Gastroesophageal sphincter (tissue), 4 donors: ENCODE measurements at places on chromosomes 12 and 14.

DNA sequence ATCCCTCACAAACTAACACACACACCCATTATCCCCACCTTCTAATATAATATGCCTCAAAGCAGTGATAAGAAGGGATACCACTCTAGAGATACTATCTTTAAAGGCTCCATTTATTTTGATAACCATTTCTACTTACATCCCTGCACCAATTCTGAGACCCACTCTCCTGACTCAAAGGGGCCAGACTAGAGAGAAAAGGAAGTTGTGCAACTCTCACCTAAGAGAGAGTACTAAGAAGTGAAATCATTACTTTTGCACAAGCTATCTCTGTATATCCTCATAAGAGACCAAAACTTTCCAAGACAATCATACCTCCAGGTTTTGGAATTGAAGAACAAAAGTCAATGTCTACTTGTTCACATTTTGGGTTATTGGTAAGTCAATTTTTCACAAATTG, 45.4 kb upstream of the USP15 start:
- no peak for ATAC-seq

DNA sequence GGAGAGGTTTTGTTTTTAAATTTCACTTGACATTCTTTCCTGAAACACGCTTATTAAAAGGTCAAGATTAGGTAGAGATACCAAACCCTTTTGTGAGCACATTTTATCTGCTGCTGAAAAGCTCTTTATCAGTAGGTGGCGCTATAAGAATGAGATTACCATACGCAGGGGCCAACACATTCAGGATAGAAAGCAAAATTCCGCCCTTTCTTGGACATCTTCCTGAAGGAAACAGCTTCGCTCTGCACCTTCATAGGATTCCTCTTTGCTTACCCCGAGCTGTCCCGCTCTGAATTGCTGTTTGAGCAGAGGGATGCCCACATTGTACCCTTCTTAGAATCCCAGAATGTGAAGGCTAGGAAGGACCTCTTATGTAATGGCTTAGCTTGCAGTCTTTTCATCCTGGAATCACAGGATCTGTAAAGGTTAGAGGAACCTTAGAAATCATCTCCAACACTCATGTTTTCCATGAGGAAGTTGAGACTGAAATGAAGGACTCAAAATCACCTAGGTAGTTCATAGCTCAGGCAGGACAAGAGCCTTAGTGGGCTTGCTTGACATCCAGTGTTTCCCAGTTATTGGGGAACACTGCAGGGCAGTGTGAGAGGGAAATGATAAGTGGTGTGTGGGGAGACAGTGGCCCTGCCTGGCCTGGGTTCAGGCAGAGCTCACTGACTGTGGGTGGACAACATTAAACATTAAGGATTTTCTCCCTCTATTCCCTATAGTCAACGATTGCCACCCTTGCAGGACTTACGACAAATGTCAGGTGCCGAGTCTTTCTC, 38.7 kb upstream of the CRY1 start:
- no peak for ATAC-seq

- ATAC-seq = no peak
These were observed 48.1 kb downstream of the ADCK1 start for GRCh38 chr14:77848031-77848430.

- ATAC-seq = no peak
These were observed 163.9 kb downstream of the TBX5 start for GRCh38 chr12:114241973-114242434.

GRCh38 chr14:30283822-30284446, 275.0 kb upstream of the G2E3 start:
- ATAC-seq = no peak

GRCh38 chr14:103740991-103741689, 25.5 kb downstream of the ZFYVE21 start:
- no peak for ATAC-seq

- ATAC-seq = no peak
These were observed 215.7 kb downstream of the SYT10 start for GRCh38 chr12:33223956-33224355.

- ATAC-seq = peak; percentile 50
These were observed at the start of gene SCN8A for GRCh38 chr12:51591016-51591901. Gene SCN8A, plus strand, starts transcription at chr12:51591233. Its CDS starts 71,585 bp downstream, at chr12:51662818.

- ATAC-seq = no peak
These were observed 96.6 kb upstream of the NEDD1 start for GRCh38 chr12:96810477-96810876.

DNA sequence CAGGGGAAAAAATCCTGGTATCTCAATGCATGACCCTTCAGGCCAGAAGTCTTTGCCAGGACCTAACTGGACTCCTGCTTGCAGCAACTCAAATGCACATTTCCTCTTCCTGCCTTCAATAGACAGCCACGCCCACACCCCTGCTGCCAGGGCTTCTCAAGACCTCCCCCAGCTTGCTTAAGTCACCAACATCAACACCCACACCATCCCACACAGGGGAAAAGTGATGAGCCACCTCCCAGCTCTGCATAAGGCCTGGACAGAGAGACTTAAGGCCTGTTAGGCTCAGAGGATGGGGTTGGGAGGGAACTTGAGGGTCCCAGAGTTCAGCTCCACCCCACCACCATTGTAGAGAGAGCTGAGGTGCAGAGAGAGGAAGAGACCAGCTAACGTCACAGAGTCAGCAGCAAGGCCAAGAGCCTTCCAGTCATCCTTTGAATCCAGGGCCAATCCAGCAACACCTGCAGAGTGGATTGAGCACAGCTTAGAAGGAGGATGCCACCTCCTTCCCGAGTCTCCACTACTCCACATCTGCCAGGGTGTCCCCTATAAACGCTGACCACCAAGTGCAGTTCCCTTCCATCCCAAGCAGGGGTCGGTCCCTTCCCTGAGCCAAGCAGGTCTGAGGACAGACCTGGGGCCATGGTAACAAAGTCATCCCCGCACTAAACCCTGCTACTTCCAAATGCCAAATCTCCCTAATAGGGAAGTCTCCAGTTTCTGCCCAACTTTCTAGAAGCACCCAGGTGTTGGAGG, 50.0 kb downstream of the KDM2B start:
- ATAC-seq = peak; percentile 71

DNA sequence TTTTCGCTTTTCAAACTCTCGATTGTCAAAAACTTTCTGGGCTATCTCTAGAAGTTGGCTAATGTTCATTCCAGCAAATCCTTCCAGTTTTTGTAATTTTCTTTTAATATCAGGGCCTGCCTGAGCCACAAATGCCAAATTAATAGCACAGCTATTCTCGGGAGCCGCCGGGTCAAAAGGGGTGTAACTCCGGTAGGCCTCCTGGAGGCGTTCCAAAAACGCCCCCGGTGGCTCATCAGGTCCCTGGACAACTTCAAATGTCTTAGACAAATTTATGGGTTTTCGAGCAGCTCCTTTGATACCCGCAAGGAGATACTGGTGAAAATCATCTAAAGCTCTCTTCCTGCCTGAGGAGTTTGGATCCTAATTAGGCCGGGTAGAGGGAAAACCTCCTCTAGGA, 117.9 kb upstream of the PZP start:
- no peak for ATAC-seq

- ATAC-seq = peak; percentile 82
These were observed 116.6 kb downstream of the ETV6 start for GRCh38 chr12:11765817-11766794.

DNA sequence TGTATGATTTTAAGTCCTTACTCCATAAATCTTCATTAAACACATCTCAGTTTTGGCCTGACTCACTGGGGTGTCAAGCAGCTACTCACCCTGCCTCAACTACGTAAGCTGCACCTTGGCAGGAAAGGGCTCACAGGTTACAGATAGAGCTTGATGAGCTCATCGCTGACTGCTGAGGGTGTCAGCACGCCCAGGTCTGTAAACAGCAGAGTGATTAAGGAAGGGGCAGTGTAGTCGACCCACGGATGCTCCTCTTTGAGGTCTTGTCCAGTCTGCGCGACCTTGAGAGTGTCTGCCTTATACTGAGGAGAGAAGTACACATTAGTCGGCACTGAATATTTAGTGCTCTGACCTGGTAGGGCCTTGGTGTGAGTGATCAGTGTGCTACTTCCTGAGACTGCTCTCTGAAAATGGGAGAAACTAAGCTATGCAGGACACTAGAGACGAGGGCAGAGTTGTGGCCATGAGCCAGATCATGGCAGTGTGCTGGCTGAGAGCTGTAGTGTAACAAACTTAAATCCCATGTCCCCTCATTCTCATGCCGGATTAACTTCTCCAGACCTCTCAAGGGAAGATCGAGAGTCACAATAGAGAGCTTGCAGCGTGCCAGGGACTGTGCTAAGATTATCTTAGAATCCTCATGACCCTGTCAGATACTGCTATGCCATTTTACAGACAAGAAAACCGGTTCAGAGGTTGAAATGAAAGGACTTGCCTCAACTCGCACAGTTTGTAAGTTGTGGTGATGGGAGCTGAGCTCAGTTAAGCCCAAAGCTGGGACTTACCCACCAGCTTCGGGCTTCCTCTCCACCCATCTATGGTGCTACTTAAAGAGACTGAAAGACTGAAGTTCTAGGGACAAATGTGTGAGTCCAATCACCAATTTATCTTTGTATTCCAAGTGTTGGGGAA, 11.6 kb downstream of the EIF2B1 start:
- ATAC-seq = no peak

DNA sequence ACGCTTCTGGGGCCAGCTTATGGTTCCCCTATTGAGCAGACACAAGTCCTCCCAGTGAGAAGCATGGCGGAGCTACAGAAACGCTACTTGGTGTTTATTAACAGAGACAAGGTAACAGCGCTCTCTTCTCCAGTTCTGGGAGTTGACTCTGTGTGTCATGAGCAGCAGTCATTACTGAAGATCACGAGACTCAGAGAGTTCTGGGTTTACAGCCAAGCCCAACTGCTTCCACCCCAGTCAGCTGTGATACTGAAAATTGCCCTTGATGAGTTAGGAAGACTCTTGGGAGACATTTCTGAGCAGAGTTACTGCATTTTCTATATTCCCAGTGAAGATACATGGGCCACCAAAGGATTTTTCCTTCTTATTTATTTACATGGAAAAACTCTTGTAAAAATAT, 48.6 kb downstream of the CFAP251 start:
- ATAC-seq = no peak

GRCh38 chr14:103578401-103579075, 15.8 kb downstream of the COA8 start:
- no peak for ATAC-seq

DNA sequence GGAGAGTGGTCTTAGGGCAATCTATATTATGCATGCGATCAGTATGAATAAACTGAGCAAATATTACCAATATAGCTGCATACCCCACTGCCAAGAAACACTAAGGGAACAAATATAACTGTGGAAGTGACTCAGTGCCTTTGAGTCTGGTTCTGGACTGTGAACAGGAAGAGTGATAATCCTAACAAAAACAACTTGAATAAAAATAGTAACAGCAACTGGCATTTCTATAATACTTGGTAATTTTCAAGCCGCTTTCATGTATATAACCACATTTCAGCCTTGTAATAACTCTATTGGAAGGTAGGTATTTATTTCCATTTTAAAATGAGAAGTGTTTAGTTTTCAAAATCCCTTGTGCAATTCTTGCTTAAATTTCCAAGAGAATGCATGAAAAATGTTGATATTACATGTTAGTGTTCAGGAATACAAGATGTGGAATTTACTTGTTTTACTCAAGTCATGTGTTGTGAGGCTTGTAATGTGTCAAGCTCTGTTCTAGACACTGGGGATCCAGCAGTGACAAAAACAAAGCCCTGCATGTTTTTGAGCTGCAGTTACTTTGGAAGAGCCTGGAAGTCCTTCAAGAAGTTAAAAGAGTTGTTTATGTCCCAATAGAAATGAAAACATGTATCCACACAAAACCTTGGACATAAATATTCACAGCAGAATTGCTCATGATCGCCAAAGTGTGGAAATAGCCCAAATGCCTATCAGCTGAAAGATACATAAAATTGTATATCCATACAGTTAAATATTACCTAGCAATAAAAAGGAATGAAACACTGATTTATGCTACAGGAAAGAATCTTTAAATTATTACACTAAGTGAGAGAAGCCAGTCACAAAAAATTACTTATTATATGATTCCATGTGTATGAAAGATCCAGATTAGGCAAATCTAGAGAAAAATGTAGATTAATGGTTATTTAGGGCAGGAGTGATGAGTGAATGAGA, 338.1 kb upstream of the TMEM132C start:
- no peak for ATAC-seq

DNA sequence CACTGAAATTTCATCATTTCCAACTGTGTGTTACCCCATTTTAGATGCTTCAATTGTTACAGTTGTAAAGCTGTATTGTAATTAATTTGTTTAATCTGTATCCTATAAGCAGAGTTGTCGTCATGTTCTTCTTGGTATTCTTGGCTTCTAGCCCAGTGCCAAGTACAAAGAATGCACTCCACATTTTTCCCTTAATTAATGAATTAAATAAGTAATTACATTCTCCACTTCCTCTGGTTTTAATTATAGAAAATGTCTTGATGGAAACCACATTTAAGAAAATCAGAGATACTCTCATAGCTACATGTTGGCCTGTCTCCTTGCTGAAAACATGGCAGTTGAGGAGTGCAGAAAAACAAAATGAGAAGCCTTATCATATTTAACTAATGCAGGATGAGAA, 746 bp downstream of the DNAI7 start:
- no peak for ATAC-seq

DNA sequence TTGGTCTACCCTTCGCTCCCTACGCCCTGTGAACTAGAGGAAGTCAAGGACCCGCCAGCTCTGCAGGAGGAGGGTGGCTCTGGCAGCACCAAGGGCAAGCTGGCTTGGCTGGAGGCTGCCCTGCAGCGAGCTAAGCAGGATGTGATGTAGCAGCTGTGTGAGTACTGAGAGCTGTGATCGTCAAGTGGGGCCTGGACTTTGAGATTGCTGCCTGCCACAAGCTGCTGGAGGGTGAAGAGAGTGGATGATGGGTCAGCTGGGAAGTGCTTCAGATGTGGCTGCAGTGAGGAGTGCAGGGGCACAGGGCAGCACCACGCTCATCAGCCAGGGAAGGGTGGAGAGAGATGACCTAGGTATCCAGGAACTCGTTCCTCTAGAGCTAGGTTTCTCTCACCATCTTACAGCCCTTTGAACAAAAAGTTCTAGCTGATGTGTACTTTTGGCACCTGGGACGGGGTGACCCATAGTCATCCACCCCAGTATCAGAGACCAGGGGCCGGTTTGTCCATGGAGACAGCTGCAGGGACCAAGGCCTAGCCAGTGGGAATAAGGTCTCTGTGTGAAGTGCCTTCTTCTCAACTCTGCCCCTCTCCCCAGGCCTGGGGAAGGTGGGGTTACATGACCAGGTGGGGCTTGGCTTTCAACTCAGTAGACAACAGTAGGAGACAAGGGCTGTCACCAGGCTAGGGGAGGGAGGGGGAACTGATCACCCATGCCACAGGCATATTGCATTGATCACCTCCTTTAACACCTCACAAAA, 3.2 kb downstream of the KRT86 start:
- no peak for ATAC-seq

DNA sequence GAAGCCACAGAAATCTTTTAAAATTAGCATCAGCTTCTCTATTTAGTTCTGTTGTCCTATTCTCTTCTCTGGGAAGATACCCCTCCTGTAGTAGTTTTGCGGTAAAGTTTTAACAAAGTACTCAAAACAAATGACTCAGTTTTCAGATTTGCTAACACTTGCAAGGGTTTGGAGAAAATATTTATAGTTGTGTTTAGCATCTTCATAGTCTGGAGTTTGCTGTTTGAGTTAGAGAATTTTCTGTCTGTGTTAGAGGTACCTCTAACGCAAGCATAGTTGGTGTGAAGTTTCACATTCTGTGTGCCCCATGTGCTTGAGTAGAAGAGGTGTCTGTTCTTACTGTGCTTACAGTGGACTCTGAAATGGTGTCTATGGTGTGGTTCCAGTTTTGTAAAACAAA, 36.0 kb downstream of the ANKRD9 start:
- ATAC-seq = no peak

- no peak for ATAC-seq
These were observed 106.5 kb downstream of the ADCK1 start for GRCh38 chr14:77906446-77906845.

- ATAC-seq = no peak
These were observed 61.1 kb downstream of the PITPNM2 start for GRCh38 chr12:123089631-123090353.
